Tibial nerve (tissue), 4 donors: ENCODE measurements at places on chromosomes 4 and X. TPM values are rescaled to one million over a fixed set of nuclear protein-coding genes. Genes with fewer than 3 reads are reported as not detected.

GRCh38 chrX:125398959-125399440, 79.3 kb downstream of the TEX13C start:
- H3K27ac ChIP-seq: no peak overlapping the region
- no peak for DNase-seq
- H3K36me3 ChIP-seq: no peaks in the 10 kb centered on the region
- no peaks in the 10 kb centered on the region for H3K27me3 ChIP-seq
- H3K4me1 ChIP-seq: no peaks in the 10 kb centered on the region

Gene UGT2B11
- total RNA-seq: not detected

- no peak overlapping the region for H3K4me3 ChIP-seq
- H3K4me1 ChIP-seq: no peaks in the 10 kb centered on the region
- no peaks in the 10 kb centered on the region for H3K27me3 ChIP-seq
- no peak for DNase-seq
Measured at GRCh38 chr4:67723949-67724348, 23.0 kb upstream of the UBA6 start.

Gene SPANXN4
- total RNA-seq: not detected

GRCh38 chrX:75107863-75108509, 48.1 kb downstream of the ABCB7 start:
- H3K36me3 ChIP-seq: no peaks in the 10 kb centered on the region
- no peak overlapping the region for H3K4me3 ChIP-seq
- no peak overlapping the region for H3K27ac ChIP-seq
- H3K4me1 ChIP-seq: no peaks in the 10 kb centered on the region
- no peak for DNase-seq

GRCh38 chr4:158814207-158814606, 45.4 kb downstream of the FNIP2 start:
- H3K4me1 ChIP-seq: peaks cover 27% of the 10 kb centered on the region
- H3K27me3 ChIP-seq: no peaks in the 10 kb centered on the region
- H3K36me3 ChIP-seq: no peaks in the 10 kb centered on the region
- H3K4me3 ChIP-seq: no peak overlapping the region
- no peak for DNase-seq
- peak overlapping the region; percentile 51 for H3K27ac ChIP-seq

Gene MFAP3L
- total RNA-seq: 15.3 TPM

GRCh38 chr4:61817071-61817470, 616.9 kb downstream of the ADGRL3 start:
- no peak for DNase-seq
- no peaks in the 10 kb centered on the region for H3K27me3 ChIP-seq
- H3K27ac ChIP-seq: no peak overlapping the region
- H3K4me3 ChIP-seq: no peak overlapping the region
- H3K36me3 ChIP-seq: no peaks in the 10 kb centered on the region
- no peaks in the 10 kb centered on the region for H3K4me1 ChIP-seq

GRCh38 chr4:52836678-52837077, 25.4 kb upstream of the RASL11B start:
- no peaks in the 10 kb centered on the region for H3K36me3 ChIP-seq
- no peak overlapping the region for H3K27ac ChIP-seq
- no peaks in the 10 kb centered on the region for H3K27me3 ChIP-seq
- DNase-seq: no peak

Gene EXOC1L
- total RNA-seq: not detected

DNA sequence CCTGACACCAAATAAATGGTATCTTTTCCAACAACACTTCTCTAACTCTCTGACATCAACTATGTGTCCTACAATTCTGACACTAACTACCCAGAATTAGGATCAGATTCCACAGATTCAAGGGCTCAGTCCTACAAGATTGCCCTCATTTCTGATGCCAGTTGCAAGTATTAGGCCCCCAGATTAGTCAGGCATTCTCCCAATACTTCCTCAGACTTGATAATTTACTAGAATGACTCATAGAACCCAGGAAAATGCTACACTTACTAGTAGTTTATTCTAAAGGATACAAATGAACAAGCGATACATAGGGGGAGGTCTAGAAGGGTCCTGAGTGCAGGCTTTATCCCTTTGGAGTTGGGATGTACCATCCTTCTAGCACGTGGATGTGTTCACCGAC, 8.5 kb downstream of the TIGD2 start:
- DNase-seq: no peak
- no peak overlapping the region for H3K27ac ChIP-seq
- H3K4me3 ChIP-seq: no peak overlapping the region
- no peaks in the 10 kb centered on the region for H3K36me3 ChIP-seq
- H3K4me1 ChIP-seq: no peaks in the 10 kb centered on the region

DNA sequence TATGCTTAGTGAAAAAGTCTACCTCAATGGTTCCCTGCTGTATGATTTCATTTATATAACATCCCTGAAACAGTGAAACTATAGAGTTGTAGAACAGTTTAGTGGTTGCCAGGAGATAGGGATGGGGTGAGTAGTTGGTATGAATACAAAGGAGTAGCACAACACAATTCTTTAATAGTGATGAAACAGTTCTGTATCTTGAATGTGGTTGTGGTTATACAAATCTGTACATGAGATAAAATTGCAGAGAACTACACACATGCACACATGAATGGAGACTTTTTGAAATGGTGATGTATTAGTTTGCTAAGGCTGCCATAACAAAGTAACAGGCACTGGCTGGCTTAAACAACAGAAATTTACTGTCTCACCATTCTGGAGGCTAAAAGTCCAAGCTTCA, 677.1 kb downstream of the ADGRL3 start:
- no peaks in the 10 kb centered on the region for H3K36me3 ChIP-seq
- H3K27ac ChIP-seq: no peak overlapping the region
- H3K4me3 ChIP-seq: no peak overlapping the region
- no peaks in the 10 kb centered on the region for H3K4me1 ChIP-seq

GRCh38 chr4:99414401-99414800, 20.7 kb downstream of the ADH7 start:
- no peaks in the 10 kb centered on the region for H3K4me1 ChIP-seq
- no peak for DNase-seq
- no peak overlapping the region for H3K4me3 ChIP-seq
- H3K27me3 ChIP-seq: no peaks in the 10 kb centered on the region
- H3K36me3 ChIP-seq: no peaks in the 10 kb centered on the region
- no peak overlapping the region for H3K27ac ChIP-seq

- no peaks in the 10 kb centered on the region for H3K27me3 ChIP-seq
- H3K4me3 ChIP-seq: no peak overlapping the region
- H3K27ac ChIP-seq: no peak overlapping the region
- H3K4me1 ChIP-seq: no peaks in the 10 kb centered on the region
- H3K36me3 ChIP-seq: no peaks in the 10 kb centered on the region
Measured at GRCh38 chr4:172042714-172043114, 229.5 kb downstream of the GALNTL6 start.

Gene L1CAM
- total RNA-seq: 23.7 TPM

DNA sequence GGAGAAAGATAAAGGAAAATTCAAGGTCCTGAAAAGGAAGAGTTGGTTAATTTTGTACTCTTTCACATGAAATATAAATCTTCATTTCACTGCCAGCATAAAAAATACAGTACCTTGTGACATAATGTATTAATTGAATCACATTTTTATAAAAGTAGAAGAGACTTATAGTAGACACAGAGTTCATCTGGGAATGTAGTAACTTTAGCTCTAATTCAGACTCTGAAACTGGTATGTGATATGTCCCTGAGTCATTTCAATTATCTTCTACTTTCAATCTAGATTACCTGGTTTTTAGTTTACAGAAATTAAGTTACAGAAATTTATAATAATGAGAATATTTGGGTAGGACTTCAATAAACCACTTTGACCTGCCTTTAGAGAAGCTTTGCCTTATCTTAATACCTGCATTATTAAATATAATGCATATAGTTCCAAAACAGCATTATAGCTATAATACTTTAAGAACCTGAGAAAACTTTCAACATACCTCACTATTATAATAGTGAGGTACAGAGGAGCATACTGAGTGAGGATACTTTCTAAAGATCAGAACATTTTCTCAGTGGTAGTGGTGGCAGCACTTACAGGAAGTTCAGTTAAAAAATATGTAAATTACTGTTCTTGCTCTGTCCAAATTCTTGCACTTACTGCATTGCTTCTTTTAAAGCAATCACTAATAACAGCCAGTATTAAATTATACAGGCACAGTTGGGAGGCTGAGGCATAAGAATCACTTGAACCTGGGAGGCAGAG, 11.2 kb downstream of the NEK1 start:
- H3K36me3 ChIP-seq: peaks cover 46% of the 10 kb centered on the region
- DNase-seq: no peak
- H3K27ac ChIP-seq: peak overlapping the region; percentile 5

DNA sequence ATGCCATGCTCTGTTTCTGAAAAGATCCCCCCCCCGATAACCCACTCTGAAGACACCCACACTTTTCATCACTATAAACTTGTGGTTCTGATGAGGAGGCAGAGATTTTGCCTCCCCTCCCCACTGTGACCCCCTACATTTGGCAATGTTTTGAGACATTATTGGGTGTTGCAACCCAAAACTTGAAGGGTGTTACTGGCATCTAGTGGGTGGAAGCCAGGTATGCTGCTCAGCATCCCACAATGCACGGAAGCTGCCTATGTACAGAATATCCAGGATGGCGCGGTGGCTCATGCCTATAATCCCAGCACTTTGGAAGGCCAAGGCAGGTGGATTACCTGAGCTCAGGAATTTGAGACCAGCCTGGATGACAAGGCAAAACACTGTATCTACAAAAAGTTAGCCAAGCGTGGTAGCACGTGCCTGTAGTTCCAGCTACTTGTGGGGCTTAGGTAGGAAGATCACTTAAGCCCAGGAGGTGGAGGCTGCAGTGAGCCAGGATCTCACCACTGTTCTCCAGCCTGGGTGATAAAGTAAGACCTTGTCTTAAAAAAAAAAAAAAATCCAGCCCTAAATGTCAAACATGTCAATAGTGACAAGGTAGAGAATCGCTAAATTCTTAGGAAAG, 87.3 kb downstream of the SCD5 start:
- H3K4me1 ChIP-seq: peaks cover 4% of the 10 kb centered on the region
- no peak overlapping the region for H3K27ac ChIP-seq
- no peak for DNase-seq
- H3K4me3 ChIP-seq: no peak overlapping the region

DNA sequence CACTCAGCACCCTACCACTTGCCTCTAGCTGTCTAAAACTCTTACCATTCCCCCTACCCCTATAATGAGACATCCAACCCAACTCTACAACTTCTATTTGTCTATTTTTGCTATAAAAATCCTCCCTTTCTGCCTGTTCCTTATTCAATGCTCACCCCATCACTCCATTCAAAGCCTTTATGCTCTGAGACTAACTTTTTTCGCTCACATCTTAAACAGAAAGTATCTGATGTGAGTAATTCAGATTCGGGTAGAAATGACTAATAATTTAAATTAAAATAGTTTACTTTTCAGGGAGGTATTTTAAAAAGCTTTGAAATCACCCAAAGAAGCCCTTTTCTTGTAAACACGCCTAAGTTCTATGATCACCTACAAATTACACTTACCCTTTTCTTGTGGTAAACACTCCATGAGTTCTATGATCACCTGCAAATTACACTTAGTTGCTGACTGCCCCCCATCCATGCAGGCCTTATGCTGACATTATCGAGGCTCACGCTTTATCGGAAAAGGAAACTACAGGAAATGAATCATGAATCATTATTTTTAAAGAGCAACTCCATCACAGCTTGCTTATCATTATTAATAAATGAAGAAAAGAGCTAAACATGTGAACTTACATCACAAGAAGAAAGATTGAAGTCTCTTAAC, 168.7 kb upstream of the PPP1R2C start:
- H3K4me3 ChIP-seq: no peak overlapping the region
- H3K36me3 ChIP-seq: no peaks in the 10 kb centered on the region
- H3K27ac ChIP-seq: no peak overlapping the region
- no peaks in the 10 kb centered on the region for H3K4me1 ChIP-seq
- no peak for DNase-seq

Gene RHOXF2B
- not detected for total RNA-seq

DNA sequence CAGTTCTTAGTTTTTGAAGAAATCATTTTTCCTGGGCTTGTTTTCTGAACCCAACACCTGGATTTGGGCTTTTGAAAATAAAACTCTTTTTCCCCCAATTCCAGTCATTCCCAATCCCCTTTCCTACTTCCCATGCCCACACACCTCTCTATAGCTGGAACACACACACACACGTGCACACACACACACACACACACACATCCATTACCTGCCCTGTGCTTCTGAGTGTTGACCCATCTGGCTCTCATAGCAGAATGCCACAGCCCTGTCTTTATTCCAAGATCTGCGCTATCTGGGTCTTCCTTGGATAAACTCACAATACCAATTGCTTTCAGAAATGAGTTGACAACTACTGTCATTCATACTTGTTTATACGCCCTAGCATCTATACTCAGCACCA, 54.9 kb upstream of the C4orf54 start:
- no peak overlapping the region for H3K27ac ChIP-seq
- H3K4me3 ChIP-seq: no peak overlapping the region
- H3K27me3 ChIP-seq: no peaks in the 10 kb centered on the region
- H3K4me1 ChIP-seq: no peaks in the 10 kb centered on the region
- H3K36me3 ChIP-seq: no peaks in the 10 kb centered on the region

GRCh38 chrX:22389556-22390179, 117.0 kb downstream of the CBLL2 start:
- no peak overlapping the region for H3K4me3 ChIP-seq
- no peak overlapping the region for H3K27ac ChIP-seq
- DNase-seq: no peak
- H3K36me3 ChIP-seq: no peaks in the 10 kb centered on the region
- no peaks in the 10 kb centered on the region for H3K4me1 ChIP-seq

DNA sequence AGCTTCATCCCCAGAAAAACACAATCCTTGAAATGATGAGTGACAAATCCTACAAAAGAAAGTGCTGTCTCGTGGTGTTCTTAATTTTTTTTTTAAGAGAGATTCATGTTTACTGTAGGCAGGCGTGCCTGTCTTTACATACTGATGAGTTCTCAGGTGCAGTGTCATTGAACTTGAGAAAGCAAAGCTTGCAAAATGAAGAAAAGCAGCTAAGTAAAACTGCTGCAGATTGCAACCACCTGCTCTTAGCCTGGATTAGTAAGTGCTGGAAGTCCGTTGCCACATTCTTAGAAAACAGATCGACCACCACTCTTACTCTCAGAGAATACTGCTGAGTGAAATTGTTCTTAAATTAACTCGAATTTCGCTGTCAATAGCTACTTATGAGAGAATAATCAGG, 854.6 kb downstream of the TRIML1 start:
- H3K27ac ChIP-seq: no peak overlapping the region
- no peaks in the 10 kb centered on the region for H3K36me3 ChIP-seq
- no peak overlapping the region for H3K4me3 ChIP-seq
- no peaks in the 10 kb centered on the region for H3K27me3 ChIP-seq

- H3K36me3 ChIP-seq: no peaks in the 10 kb centered on the region
- no peaks in the 10 kb centered on the region for H3K27me3 ChIP-seq
- DNase-seq: no peak
- H3K27ac ChIP-seq: no peak overlapping the region
Measured at GRCh38 chr4:113566015-113566795, 195.3 kb downstream of the CAMK2D start.

Gene GAGE12J
- total RNA-seq: not detected

Gene TECRL
- total RNA-seq: not detected

GRCh38 chr4:78951862-78952472, 12.7 kb upstream of the PAQR3 start:
- no peak overlapping the region for H3K4me3 ChIP-seq
- peak; percentile 52 for DNase-seq
- H3K27ac ChIP-seq: no peak overlapping the region
